Stimulated activated CD8-positive, alpha-beta memory T cell treated with anti-CD3 and anti-CD28 coated beads, Interleukin-4, amount 100 ng/mL, for 1 hour (primary cell): ENCODE measurements at places on chromosomes 4 and X.

DNA sequence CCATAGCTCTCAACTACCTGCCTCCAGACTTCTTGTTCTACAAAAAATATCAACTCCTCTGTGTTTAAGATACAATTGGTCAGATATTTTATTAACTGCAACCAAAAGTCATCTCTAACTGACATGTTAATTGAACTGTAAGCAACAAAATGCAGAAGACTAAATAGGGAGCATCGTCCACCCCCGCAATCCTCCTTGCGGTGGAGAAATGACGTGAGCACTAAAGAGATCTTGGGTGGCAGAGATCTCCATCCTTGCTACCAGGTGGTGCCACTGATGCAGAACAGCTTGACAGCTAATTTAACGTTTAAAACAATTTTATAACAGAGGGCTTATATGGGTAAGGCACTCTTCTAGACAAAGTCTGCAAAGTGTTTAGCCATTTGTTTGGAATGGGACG is 164.4 kb upstream of the FTHL17 start:
- DNase-seq = no peak

DNA sequence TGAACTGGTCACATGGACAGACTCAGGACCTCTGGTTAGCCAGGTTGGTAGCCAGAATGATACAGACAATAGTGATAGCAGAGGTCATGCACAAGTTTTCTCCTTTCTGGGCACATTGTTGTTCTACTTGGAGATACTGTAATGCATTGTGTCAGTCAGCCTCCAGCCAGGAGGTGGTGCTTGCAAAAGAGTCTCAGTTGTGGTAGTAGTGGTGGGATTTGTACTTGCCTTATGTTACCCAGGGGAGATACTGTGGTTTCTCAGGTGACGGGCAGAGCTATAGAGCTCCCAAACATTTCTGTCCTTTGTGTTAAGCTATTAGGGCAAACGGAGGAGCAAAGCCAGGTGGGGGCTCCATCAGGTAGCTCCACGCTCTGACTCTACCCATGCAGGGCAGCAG is 190.5 kb downstream of the STPG2 start:
- no peak for DNase-seq

DNA sequence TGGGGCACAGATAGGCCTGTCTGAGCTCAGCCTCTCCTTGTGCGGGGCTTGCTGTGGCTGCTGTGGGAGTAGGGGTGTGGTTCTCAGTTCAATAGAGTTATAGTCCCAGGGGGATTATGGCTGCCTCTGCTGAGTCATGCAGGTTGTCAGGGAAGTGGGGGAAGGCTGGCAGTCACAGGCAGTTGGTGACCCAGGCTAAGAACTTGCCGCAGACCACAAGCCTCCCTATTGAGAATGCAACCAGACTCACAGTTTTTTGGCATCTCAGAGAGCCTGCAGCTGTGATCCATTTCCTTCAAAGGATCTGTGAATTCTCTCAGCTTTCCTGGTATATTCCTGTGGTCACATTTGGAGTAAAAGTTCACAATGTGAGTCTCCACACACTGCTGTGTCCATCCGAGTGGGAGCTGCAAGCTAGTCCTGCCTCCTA is 364.9 kb downstream of the ZNF674 start:
- no peak for DNase-seq

GRCh38 chr4:90852237-90852636 is 725.0 kb downstream of the CCSER1 start:
- DNase-seq = no peak

GRCh38 chr4:65918872-65919271 is 248.6 kb upstream of the EPHA5 start:
- no peak for DNase-seq

DNA sequence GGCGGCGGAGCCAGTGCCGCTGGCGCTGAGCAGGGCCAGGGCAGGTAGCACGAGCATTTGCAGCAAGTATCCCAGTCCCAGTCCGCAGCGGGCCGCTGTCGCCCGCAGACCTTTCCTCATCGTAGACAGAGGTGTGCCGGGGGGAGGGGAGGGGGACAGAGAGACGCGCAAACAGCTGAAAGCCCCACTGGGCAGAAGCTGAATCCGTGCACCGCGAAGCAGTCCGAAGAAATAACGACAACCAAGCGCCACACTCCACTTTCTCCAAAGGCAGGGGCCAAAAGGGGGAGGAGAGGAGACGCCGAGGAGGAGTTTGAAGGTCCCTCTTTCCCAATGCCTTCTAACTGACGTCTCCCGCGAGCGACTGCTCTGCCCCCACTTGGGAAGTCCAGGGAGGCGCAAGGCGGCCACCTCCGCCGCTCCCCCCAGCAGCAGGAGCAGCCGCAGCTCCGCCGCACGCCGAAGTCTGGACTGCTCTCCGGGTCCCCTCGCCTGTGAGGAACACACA is at the start of gene UNC5C:
UNC5C (minus strand) TSS at position 236 of the 508 bp plus-strand sequence.
- no peak for DNase-seq

DNA sequence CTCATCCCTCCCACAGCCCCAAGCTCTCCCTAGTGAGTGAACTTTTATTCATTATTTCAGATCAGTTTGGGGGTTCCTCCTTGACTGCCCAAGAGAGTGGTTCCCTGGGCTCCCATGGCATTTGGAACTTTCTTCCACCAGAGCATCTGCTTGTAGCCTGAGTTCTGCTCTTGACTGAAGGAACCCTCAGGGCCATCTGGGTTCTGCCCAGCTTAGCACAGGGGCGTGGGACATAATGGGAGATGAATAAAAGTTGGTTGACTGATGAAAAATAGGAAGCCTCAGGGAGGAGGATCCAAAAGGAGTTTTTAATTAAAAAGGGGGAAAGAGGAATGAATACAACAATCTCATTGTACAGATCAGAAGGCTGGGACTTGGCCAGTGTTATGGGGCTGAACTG is 73.4 kb downstream of the CYTL1 start:
- DNase-seq = no peak

GRCh38 chr4:9920029-9920428 is 101.3 kb downstream of the SLC2A9 start:
- no peak for DNase-seq
